ENCODE measurements at places on chromosomes 11 and 22. TPM values are rescaled to one million over a fixed set of nuclear protein-coding genes. Genes with fewer than 3 reads are reported as not detected.

DNA sequence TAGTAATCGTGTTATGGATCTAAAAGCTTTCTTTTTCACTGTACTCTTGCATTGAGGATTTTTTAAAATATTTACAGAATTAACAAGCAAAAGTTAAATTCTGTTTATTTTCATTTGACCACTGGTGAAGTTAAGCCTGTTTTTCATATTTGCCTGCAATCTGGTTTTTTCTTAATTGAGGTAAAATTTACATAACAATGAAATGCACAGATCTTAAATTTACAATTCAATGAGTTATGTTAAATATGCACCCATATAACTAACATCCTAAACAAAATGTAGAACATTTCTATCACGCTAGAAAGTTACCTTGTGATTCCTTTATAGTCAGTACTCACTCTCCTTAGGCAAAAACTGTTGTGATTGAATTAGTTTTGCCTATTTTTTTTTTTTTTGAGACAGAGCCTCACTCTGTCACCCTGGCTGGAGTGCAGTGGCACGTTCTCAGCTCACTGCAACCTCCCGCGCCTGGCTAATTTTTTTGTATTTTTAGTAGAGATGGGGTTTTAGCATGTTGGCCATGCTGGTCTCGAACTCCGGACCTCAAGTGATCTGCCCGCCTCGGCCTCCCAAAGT is 54.5 kb upstream of the WEE1 start:
- no peak overlapping the region for H3K4me3 ChIP-seq
- peaks cover 80% of the 10 kb centered on the region for H3K36me3 ChIP-seq
- no peaks in the 10 kb centered on the region for H3K4me1 ChIP-seq
- no peak for DNase-seq
- H3K27ac ChIP-seq: no peak overlapping the region

- peaks cover under 1% of the 10 kb centered on the region for H3K4me1 ChIP-seq
- H3K36me3 ChIP-seq: no peaks in the 10 kb centered on the region
- no peaks in the 10 kb centered on the region for H3K27me3 ChIP-seq
These were observed 12.6 kb upstream of the SPON1 start for GRCh38 chr11:13949876-13950275.

The LSP1 gene
- 69.0 TPM for total RNA-seq

GRCh38 chr11:106161775-106162634 is 84.5 kb downstream of the AASDHPPT start:
- no peak overlapping the region for H3K4me3 ChIP-seq
- H3K36me3 ChIP-seq: no peaks in the 10 kb centered on the region
- peak overlapping the region; percentile 8 for H3K27ac ChIP-seq
- peaks cover 12% of the 10 kb centered on the region for H3K4me1 ChIP-seq
- H3K27me3 ChIP-seq: no peaks in the 10 kb centered on the region
- no peak for DNase-seq

The P2RX3 gene
- not detected for total RNA-seq

DNA sequence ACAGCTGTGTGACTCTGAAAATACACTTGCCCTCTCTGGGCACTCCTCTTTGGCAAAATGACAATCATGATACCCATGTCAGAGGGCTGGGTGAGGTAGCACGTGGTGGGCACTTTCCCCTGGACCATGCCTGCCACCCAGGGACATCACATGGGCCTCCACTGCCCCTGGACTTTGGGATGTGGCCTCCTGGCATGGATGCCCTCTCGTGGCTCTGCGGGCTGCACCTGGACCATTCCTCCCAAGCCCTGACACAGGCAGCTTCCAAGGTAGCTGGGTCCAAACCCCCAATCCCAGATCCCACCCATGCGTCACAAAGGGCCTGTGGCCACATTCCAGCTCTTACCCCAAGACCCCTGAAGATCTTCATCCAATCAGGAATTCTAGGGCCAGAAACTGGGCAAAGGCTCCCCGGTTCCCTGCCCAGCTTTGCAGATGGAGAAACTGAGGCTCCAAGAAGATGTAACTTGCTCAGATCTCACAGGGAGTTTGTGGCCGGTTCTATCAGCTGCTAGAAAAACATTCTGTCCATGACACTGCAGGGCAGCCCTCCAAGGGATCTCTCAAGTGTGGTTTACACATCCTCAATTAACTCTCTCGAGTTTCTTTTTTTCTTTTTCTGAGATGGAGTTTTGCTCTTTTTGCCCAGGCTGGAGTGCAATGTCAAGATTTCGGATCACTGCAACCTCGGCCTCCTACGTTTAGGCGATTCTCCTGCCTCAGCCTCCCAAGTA is 35.4 kb upstream of the CYB5R3 start:
- no peak for DNase-seq
- peaks cover 34% of the 10 kb centered on the region for H3K4me1 ChIP-seq
- H3K27ac ChIP-seq: peak overlapping the region; percentile 89

- H3K27ac ChIP-seq: no peak overlapping the region
- H3K4me3 ChIP-seq: no peak overlapping the region
- H3K27me3 ChIP-seq: no peaks in the 10 kb centered on the region
- DNase-seq: no peak
These were observed 33.5 kb upstream of the BAIAP2L2 start for GRCh38 chr22:38144025-38144405.

The OR5A1 gene
- not detected for total RNA-seq

The NXPE4 gene
- total RNA-seq: not detected

The ZNF214 gene
- total RNA-seq: 2.1 TPM

The MTFP1 gene
- total RNA-seq: 21.0 TPM

DNA sequence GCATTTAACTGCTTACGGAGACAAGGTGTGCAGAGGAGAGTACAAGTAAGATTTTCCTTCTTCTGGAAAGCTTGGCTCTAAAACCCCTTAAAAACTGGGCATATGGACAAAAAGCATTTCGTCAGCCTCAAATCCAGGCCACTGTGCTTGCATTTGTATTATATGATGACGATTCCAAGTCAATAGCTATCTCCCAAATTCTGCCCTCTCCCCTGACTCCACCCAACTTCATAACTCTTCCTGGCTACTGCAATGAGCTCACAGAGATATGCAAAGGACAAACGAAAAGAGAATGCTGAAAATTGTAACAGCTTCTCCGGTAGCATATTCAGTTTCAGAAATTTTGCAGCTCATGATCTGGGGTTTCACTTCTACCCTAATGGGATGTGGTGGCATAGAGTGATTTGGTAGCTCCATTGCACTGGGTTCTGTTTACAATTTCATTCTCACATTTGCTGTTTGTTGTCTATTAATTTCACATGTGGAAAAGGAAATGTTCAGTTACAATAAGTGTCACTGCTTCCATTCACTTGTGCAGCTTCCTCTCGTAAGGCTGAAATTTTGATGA is 45.6 kb upstream of the CHRM4 start:
- H3K27ac ChIP-seq: no peak overlapping the region
- H3K4me1 ChIP-seq: no peaks in the 10 kb centered on the region
- DNase-seq: no peak
- no peaks in the 10 kb centered on the region for H3K27me3 ChIP-seq

GRCh38 chr22:21961886-21962654 is 9.4 kb upstream of the PPM1F start:
- H3K4me1 ChIP-seq: peaks cover 8% of the 10 kb centered on the region
- no peak for DNase-seq
- peaks cover 93% of the 10 kb centered on the region for H3K36me3 ChIP-seq
- peak overlapping the region; percentile 16 for H3K27ac ChIP-seq
- no peak overlapping the region for H3K4me3 ChIP-seq

The SCGB1A1 gene
- 5.9 TPM for total RNA-seq

- H3K4me3 ChIP-seq: no peak overlapping the region
- no peak for DNase-seq
- peak overlapping the region; percentile 86 for H3K27ac ChIP-seq
- H3K36me3 ChIP-seq: no peaks in the 10 kb centered on the region
These were observed 18.1 kb upstream of the LINC01488 start for GRCh38 chr11:69463181-69463994.

DNA sequence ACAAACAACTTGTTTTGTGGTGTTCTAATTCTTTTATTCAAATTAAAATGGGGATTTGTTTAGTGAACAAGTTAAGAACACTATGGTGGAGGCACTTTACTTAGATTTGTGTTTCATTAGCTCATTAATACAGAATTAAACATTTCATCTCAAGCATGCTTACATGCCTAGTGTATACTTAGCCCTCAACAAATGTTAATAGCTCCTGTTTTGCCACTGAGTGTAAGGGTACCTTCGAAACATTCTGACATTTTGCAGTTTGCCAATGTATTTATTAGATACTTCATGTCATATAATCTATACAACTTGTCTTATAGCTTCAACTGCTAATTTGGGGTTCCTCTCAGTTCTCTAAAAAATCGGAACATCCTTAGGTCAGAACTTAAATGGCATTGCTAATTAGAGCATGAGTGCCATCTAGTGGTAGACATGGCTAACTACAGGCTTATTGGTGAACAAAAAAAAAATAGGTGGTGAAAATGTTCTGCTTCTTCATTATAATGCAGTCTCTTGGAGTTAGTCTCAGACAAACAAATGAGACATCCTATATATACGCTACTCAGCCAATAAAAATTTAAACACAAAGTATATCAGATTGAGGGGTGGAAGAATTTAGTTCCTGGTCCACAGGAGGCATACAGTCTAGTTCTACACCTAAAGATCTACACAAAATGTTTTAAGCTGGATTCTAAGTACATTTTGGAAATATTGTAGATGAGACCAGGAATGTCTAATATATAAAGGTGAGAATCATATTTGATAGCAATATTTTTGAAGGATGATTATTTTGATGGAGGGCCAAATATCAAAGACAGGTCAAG is 4.9 kb upstream of the CNTN5 start:
- no peaks in the 10 kb centered on the region for H3K27me3 ChIP-seq
- no peak for DNase-seq
- no peaks in the 10 kb centered on the region for H3K4me1 ChIP-seq
- H3K36me3 ChIP-seq: no peaks in the 10 kb centered on the region
- H3K27ac ChIP-seq: no peak overlapping the region

DNA sequence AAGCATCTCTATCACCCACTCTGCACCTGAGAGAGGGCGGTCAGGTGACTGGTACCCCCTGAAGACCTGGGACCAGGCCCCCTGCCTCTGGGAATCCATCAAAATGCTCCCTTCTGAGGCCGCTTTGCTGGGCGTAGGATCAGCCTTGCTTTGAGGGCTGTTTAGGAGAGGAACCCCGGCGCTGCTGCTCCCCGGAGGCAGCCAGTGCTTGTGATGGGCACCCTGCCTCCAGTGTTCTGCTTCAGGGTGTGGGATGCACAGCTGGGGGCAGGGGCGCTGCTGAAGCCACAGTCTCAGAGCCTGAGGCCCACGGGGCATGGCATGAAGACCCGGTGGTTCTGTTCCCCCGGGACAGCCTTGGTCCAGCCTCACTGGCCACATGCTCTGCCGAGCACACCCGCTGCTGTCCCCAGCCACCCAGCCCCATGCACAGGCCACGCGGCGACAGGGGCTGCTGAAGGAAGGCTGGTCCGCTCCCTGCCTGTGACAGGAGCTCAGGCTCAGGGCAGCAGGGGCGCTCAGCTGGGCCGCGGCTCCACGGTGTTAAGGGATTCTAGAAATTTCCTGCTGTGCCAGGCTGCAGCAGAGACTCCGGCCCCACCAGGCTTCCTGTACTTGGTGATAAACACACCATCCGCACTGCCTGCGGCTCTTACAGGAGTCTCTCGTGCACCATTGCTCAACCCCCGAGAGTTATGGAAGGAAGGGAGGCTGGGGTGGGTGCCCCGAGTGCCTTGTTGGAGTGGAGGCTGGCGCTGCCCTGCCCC is 91.0 kb downstream of the KCNQ1 start:
- no peaks in the 10 kb centered on the region for H3K27me3 ChIP-seq
- DNase-seq: no peak
- H3K4me1 ChIP-seq: peaks cover 10% of the 10 kb centered on the region

The TRIM48 gene
- total RNA-seq: not detected

The MS4A12 gene
- not detected for total RNA-seq

The DGCR6 gene
- 3.1 TPM for total RNA-seq

- H3K27ac ChIP-seq: no peak overlapping the region
- no peaks in the 10 kb centered on the region for H3K4me1 ChIP-seq
- no peak for DNase-seq
- no peak overlapping the region for H3K4me3 ChIP-seq
These were observed 599.1 kb downstream of the BRD1 start for GRCh38 chr22:49228431-49229037.

The PSMD13 gene
- total RNA-seq: 116 TPM

The CTSD gene
- total RNA-seq: 649 TPM

The KCNJ5 gene
- not detected for total RNA-seq

The OR51I1 gene
- not detected for total RNA-seq

DNA sequence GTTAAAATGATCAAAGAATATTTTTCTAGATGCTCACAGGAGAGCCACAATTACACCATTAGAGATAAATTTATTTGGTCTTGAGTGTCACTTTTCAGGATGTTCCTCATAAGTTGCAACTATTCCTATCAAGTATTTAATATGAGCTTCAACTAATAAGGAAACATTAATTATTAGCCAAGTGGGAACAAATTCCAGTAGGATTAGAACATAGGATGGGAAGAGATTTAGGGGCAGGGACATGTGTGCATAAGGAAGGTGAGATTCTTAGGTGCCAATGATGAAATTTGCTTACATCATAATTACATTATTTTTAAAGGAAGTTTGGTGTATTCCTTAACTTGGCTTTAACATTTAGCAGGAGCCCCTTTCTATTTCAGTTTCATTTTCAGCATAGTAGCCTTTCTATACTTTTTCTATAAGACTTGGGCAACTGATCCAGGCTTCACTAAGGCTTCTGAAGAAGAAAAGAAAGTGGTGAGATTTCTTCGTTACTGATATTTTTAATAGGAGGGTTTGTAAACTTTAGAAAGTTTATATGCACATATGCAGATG is 38.8 kb downstream of the CSRP3 start:
- H3K27ac ChIP-seq: no peak overlapping the region
- no peak overlapping the region for H3K4me3 ChIP-seq
- H3K4me1 ChIP-seq: no peaks in the 10 kb centered on the region
- peaks cover 92% of the 10 kb centered on the region for H3K36me3 ChIP-seq
- DNase-seq: no peak

DNA sequence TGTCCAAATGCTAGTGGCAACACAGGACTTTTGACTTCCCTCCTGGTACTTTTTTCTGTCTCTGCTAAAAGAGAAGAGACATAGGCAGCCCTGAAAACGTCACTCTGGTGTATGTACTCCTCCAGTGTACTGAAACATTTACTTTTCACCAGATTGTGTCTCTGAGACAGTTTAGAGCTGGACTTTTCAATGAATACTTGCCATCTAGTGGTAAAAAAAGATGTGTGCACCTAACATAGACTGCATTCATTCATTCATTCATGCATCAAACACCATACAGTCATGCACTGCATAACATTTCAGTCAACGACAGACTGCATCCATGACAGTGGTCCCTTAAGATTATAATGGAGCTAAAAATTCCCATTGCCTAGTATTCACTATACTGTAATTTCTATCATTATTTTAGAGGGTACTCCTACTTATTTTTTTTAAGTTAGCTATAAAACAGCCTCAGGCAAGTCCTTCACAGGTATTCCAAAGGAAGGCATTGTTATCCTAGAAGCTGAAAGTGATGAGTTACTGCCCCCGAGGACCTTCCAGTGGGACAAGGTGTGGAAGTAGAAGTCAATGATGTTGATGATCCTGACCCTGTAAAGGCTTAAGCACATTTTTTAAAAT is 186.2 kb downstream of the SPON1 start:
- H3K4me3 ChIP-seq: no peak overlapping the region
- H3K27ac ChIP-seq: no peak overlapping the region
- no peak for DNase-seq
- H3K36me3 ChIP-seq: no peaks in the 10 kb centered on the region
- H3K4me1 ChIP-seq: no peaks in the 10 kb centered on the region
- no peaks in the 10 kb centered on the region for H3K27me3 ChIP-seq

Measured in esophagus squamous epithelium (tissue), 5 donors.